ENCODE measurements at places on chromosomes 16 and 17.
A peak's percentile ranks its signal among the peaks of the same experiment; 100 is the strongest.

- no peak for DNase-seq
These were observed 80.4 kb downstream of the KLHDC4 start for GRCh38 chr16:87685405-87685755.

DNA sequence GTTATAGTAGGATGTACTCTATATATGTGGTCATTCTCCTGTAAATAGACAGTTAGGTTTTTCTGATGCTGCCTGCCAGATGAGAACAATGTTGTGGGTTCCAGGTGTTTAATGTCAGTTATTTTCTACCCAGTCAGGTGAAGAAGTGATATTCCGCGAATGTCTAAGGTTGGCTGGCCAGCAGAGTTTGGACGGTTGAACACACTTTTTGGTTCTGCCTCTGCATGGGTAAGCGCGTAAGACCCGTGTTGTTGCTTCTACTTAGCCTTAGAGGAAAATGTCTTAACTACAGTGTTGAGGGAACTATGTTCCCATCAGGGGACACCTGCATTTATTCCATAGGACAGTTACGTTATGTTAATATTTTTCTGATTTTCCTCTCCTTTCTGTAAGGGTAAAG is 162.6 kb downstream of the MAP2K6 start:
- no peak for DNase-seq

DNA sequence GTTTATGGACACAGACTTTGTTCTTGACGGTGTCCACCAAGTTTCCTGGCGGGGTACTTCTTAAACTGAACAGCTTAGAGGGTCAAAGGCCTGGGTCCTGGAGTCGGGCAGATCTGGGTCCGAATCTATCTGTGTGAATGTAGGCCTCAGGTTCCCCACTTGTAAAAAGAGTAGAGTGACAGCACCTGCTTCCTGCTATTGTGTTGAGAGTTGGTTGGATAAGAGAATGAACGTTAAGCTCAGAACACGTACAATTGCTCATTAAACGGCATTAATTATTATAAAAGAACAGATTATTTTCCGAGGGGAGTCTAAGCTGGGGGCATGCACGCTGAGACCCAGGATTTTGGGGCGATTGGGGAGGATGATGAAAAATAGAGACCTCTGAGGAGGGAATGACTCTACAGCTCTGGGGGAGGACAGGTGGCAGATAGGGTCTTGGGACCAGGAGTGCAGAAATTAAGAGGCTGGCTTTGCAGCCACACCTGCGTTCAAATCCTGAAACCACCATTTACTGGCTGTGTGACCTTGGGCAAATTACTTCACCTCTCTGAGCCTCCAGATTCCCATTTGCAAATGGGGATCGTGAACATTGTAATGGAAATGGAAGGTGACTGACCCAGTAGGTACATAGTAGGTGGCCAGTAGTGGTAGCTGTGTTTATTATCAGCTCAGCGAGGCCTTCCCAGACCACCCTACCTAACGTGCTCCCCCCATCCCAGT is 862 bp downstream of the CLEC16A start:
- no peak for DNase-seq

- DNase-seq = peak; percentile 24
These were observed 10.6 kb downstream of the CALCOCO2 start for GRCh38 chr17:48841395-48841831.

DNA sequence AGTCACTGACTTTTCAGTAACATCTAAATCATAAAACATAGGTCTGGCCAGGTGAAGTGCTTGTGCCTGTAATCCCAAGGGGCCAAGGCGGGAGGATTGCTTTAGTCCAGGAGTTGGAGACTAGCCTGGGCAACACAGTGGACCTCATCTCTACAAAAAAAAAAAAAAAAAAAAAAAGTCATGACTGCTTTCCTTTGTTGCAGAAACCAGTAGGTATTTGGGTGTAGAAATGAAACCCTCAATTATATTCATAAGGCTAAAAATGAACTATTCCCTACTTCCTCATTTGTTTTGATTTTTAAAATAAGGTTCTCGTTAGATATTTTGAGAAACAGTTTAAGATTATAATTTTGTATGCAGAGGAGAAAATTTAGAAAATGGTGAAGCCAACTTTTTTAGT is 26.0 kb downstream of the PITPNC1 start:
- no peak for DNase-seq

DNA sequence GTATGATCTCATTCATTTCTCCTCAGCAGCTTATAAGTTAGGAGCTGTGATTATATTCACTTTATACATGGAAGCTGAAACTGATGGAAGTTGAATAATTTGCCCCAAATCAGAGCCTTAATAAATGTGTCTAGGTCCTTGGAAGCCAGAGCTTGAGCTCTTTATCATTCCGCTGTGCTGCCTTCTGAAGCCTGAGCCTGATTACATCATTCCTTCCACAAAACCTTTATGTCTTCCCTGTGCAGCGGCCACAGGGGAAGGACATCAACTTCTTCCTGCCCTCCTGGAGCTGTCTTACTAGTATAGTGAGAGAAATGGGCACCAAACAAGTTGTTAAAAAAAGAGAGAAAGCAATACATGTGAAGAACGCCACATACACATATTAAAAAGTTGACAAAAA is 6.8 kb downstream of the TNRC6C start:
- DNase-seq = no peak

- no peak for DNase-seq
These were observed 7.6 kb downstream of the CBFA2T3 start for GRCh38 chr16:88969361-88969831.

- no peak for DNase-seq
These were observed 48.7 kb upstream of the FOXJ1 start for GRCh38 chr17:76189741-76190140.

GRCh38 chr16:87957296-87958094 is 6.3 kb downstream of the BANP start:
- no peak for DNase-seq

DNA sequence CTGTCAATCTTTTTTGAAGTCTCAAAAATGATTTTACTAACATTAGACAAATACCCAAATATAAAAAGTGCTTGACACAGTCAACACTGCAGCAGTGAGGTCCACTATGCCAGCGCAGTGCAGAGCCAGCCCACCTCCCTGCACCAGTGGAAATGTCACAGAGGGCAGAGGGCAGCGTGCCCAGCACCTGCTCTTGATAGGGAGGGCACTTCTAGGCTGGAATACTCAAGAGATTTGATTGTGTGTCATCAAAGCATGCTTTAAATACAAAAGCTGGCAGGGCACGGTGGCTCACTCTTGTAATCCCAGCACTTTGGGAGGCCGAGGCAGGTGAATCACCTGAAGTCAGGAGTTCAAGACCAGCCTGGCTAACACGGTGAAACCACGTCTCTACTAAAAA is 136.0 kb downstream of the ANKRD11 start:
- DNase-seq = no peak

- DNase-seq = no peak
These were observed 676.2 kb downstream of the CDH11 start for GRCh38 chr16:64445649-64446048.

DNA sequence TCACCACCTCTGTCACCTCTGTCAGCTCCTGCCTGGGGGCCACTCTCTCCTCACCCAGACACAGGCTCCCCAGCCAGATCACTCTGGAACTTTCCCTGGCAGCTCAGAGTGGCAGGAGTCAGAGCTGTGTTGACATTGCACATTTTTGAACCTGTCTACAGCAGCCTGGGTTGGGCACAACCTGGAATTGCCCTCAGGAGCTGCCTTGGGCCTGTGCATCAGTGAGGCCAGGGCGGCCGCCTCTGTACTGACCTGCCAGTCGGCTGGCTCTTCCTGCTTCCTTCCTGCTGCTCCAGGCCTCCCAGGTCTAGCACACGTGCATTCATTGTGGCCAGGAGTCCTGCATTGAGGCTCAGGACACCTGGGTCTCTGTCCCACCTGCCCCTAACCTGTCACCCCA is 14.2 kb upstream of the TMEM11 start:
- DNase-seq = no peak

DNA sequence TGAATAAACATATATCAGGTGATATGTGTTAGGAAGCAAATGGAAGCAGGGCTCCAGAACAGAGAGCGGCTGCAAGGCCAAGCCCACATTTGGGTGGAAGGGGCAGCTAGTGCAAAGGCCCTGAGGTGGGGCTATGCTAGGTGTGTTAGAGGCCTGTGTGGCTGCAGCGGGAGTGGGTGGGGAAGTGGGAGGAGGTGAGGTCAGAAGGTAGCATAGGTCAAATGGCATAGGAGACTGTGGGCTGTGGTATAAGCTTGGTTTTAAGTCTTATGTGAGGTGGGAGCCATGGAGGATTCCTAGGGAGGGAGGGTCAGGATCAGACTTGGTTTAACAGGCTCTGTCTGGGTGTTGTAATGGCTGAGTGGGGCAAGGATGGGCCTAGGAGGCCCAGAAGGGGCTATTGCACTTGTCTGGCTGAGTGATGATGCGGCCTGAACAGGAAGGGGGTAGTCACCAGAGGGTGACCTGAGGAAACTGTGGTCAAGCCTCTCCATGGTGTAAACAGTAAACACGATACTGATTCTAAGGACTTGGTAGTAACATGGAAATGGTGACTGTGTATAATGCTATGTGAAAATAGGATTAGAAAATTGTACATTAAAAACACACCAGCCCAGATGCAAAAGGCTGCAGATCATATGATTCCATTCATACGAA is 31.1 kb downstream of the RAI1 start:
- no peak for DNase-seq

- no peak for DNase-seq
These were observed 256.0 kb upstream of the MAF start for GRCh38 chr16:79856581-79856980.

- no peak for DNase-seq
These were observed 4.8 kb upstream of the GAA start for GRCh38 chr17:80096561-80097021.

- DNase-seq = no peak
These were observed 4.9 kb upstream of the POLR3E start for GRCh38 chr16:22292320-22292719.

DNA sequence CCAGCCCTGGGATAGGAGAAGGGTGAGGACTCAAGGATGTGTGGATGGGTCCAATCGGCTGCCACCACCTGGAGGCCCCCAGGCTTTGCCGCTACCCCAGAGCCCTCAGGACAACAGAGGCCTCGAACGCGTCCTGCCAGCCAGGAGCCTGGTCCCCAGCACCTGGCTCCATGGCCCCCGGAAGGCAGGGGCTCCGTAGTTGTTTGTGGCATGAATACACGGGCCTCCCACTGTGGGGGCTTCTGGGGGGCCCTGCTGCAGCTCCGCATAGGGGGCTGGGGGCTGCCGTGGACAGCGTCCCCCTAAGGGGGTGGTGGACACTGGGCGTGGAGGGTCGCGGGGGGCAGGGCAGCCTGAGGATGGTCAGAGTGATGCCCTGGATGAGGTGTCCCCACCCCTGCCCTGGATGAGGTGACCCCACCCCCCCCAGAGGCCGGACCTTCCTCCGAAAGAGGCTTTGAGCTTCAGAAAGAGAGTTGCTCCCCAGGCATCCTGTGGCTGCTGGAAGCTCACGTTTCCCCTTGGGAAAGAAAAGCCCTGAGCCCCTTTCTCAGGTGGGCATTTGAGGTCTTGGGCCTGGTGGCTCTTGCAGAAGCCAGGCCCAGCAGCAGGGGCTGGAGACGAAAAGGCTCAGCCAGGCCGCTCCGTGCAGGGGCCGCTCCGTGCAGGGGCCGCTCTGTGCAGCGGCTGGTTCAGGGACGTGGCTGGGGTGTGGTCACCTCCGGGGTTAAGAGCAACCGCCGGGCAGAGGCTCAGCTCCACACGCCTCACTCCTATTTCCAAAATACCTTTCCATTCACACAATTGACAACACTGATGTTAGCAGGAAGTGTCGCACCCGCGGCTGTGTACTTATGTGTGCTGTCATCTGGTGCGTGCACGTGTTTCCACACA is 40.3 kb upstream of the GNG13 start:
- no peak for DNase-seq

- DNase-seq = no peak
These were observed 12.0 kb downstream of the CORO7 start for GRCh38 chr16:4404247-4404966.

DNA sequence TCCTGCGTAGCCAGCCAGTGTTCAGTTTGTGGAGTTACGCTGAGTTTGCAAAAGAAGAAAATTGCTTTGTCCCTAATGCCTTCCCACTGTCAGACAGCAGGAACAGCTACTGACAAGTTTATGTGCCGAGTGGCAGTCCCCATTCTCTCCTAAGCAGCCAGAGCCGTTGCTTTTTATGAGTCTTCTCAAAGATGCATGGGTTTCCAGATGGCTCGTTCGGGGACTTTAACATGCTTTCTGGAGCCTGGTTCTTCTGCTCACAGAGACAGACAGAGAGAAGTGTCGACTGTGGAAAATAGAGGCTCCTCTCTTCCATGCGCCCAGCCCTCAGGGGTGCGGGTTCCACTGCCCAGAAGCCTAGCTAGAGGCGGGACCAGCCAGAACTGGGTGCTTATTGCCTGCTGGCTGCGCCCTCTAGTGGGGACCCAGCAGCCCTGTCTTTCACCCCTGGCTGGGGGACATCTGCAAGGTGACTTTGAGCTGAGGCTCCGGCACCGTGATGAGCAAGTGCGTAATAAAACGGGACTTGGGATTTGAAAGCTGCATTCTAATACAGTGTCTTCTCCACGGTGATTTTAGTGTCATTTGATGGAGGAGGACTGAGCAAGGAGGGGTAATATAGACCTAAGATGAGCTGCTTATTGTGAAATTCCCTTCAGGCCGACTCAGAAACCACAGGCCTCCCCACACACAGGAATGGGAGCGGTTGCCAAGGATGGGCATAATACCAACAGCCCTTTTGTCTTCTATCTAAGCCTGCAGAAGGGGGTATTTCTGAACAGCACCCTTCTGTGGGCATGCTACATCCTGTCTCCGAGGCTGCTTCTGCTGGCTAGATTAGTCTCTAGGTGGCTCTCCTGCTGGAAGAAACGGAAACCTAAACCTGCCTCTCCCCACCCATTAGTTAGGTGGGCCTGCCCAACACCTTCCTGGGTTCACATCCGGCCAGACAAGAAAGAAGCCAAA is 73.1 kb downstream of the CCDC182 start:
- DNase-seq = peak; percentile 25

DNA sequence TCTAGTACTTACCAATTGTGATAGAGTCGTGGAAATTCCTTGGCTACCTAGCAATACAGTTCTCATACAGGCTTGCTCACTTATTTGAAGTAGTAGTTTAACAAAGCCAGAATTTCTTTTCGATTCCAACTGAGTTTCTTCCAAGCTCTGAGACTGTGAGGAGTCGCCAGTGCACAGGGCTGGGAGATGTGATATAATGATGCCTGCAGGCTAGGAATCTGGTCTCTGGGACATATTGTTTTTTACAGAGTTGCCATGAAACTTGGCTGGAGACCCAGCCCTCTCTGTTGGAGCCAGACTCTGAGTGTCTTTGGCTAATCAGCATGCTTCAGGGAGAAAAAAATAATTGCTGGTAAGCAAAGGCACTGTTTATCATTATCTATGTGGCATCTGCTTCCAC is 698.8 kb upstream of the GOT2 start:
- no peak for DNase-seq

DNA sequence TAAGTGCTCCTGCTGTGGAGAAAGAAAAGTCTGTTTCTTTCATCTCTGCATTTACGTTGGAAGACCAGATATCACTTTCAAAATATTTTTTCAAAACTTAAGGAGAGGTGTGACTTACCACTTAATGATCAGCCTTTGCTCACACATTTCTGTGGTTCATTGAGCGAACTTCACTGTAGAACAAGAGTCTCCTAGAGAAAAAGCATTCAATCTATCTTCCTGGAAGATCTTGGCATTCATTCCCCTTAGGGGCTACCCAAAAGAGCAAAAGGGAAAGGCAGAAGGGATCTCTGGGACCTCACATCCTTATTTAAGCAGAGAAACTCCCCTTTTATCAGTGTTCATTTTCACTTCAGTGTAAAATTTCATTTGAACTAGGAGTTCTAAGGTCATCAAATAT is 61.2 kb downstream of the HS3ST3A1 start:
- no peak for DNase-seq

GRCh38 chr17:37481001-37481665 is 8.6 kb upstream of the DUSP14 start:
- no peak for DNase-seq

- DNase-seq = no peak
These were observed 132.2 kb downstream of the RAP1GAP2 start for GRCh38 chr17:2928294-2928890.
